Skeletal muscle tissue (tissue), 5 donors: ENCODE measurements at places on chromosomes 16 and 17. TPM values are rescaled to one million over a fixed set of nuclear protein-coding genes. Genes with fewer than 3 reads are reported as not detected.

Gene STRADA
- total RNA-seq = 13.6 TPM

Gene LYZL6
- total RNA-seq = not detected

Gene TMEM88
- 7.3 TPM for total RNA-seq

Gene TMC5
- total RNA-seq = not detected

Gene CDT1
- total RNA-seq = 6.3 TPM

Gene OR1A1
- total RNA-seq = not detected

Gene CCT6B
- 3.1 TPM for total RNA-seq

Gene FDXR
- total RNA-seq = 3.7 TPM

Gene ZFPM1
- 0.52 TPM for total RNA-seq

Gene GLIS2
- 4.2 TPM for total RNA-seq

Gene KRTAP3-2
- not detected for total RNA-seq

Gene PIMREG
- 6.3 TPM for total RNA-seq

Gene LPO
- total RNA-seq = not detected

Gene RNF112
- 2.1 TPM for total RNA-seq

Gene SLC13A2
- not detected for total RNA-seq

Gene ODAD4
- total RNA-seq = 1.0 TPM

Gene TBC1D3
- not detected for total RNA-seq

Gene FBXO39
- total RNA-seq = under 0.01 TPM

Gene CCDC200
- total RNA-seq = not detected

Gene PSME3
- 31.8 TPM for total RNA-seq

Gene DHX8
- total RNA-seq = 23.0 TPM

Gene CES1
- total RNA-seq = 1.0 TPM

Gene GPT2
- 15.7 TPM for total RNA-seq

Gene KRTAP2-1
- total RNA-seq = not detected

Gene BPTF
- 61.6 TPM for total RNA-seq
